ENCODE measurements at places on chromosomes 7 and 10.

GRCh38 chr7:36827726-36828703 lies 103.7 kb upstream of the AOAH start:
- DNase-seq = no peak

- no peak for DNase-seq
Observed at GRCh38 chr7:4714161-4714700, 32.1 kb downstream of the FOXK1 start.

DNA sequence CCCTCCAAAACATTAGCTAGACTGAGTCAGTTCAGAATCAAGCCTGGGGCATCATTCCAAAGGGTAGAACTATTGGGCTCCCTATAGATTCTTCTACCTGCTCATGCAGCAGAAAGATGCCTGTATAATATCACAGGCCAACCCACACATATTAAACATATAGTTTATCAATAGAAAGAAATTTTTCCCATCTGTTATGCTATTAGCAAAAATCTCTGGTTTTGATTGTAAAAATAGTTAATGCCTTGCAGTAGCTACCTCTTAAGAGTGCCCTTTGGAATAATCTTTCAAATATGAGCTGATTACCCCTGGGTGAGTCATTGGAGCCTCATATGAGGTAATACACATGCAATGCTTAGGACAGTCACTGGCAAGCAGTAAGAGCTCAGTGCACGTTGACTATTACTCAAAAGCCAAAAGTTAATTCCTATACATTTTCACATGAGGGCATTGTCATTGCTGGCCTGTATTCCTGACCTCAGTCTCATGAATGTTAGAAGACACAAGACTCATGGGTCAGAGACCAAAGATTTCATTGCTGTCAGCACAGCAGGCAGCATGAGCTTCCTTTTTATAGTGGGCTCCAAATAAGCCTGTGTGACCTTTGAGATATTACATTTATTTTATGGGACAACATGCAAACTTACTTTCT lies 180.0 kb downstream of the FGFR2 start:
- no peak for DNase-seq

- DNase-seq = no peak
Observed at GRCh38 chr10:33416209-33416608, 81.7 kb upstream of the NRP1 start.

DNA sequence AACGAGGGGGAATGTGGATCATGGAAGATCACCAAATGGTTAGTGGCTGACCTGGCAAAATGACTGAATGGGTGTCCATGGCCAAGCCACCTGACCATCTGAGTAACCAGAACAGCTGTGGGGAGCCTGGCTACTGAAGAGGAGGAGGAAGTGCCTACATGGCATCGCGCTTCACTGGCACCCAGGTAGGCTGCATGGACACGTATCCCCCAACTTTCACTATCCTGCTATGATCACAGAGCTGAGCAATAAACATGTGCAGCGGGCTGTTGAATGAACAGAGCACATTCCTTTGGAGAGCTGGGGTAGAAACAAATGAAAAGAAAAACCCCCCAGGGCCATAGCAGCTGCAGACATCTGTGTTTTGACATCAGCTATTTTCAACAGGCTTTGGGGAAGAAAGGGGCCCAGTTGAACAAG lies 6.5 kb downstream of the AKR1B1 start:
- DNase-seq = no peak

- DNase-seq = no peak
Observed at GRCh38 chr7:92622685-92623084, 32.5 kb upstream of the FAM133B start.

DNA sequence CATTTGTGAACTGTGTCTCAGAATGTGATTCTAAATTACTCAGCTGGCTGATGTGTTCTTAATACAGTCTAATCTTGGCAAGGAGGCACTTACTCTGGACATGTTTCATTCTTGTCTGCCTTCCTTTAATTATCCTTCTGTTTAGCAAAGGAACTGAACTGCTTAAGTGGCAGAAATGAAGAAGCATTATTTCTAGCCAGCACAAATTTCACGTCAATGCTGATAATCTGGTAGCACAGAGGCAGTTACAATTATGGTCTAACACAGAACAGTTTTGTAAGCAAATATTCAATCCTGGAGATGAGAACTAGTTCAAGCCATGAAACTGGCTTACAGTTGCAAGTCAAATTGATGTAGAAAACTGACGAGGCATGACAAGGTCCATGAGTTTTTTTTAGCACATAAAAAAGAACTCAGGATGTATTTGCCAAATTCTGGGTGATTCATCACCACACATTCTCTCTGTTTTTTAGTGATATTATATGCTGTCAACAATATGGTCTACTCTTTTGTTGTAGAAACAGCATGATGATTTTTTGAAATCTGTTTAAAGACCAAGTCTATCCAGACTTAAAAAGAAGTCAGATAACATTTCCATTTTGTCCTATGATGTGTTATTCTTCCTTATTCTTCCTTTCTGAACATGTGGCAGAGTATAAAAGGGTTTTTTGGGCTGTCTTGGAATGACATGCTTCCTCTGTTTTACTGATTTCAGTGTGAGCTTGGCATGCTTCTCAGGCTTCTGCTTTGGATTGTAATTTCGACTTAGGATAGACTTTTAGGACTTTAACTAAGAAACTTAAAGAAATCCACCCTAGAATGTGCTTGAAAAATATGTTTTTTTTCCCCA lies 154.8 kb downstream of the DNAJB9 start:
- DNase-seq = no peak

GRCh38 chr10:78935697-78936407 lies 132.9 kb upstream of the ZMIZ1 start:
- DNase-seq = no peak

GRCh38 chr7:14888962-14889361 lies 13.6 kb downstream of the DGKB start:
- no peak for DNase-seq

GRCh38 chr10:22605168-22605567 lies 109.2 kb downstream of the PIP4K2A start:
- no peak for DNase-seq

GRCh38 chr10:60376221-60377041 lies 13.2 kb downstream of the ANK3 start:
- DNase-seq = no peak

DNA sequence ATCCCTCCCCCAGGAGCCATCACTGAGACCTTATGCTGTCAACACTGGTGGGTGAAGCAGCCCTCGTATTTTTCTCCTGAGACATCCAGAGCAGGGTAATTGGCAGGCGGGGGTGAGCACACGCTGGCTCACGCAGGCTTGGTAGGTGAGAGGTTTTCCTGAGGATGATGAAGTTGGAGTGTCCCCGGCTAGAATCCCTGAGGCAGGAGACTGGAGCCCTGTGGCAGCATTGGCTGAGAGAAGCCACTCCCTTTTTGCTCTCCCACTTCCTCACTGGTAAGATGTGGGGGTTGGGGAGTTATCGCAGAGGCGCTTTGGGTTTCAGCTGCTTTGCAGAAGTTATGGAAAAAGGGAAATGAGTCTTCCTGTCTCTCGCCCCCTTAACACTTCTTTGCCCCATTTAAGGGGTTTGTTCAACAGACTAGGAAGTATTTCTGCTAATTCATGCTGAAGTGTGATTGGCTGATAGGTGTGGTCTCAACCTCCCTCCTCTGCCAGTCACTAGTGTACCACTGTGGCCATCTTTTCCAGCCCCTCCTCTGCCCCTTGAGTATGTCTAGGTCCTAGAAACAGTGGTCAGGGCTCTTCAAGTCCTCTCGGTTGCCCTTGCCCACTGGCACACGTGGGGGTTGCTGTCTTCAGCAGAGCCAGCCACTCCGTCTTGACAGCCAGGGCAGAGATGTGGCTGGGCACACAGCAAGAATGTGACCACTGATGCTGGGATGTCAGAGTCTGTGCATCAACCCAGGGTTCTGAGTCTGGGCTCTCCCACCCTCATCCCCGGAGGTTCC lies 5.7 kb downstream of the ARPC1B start:
- DNase-seq = peak; percentile 44

DNA sequence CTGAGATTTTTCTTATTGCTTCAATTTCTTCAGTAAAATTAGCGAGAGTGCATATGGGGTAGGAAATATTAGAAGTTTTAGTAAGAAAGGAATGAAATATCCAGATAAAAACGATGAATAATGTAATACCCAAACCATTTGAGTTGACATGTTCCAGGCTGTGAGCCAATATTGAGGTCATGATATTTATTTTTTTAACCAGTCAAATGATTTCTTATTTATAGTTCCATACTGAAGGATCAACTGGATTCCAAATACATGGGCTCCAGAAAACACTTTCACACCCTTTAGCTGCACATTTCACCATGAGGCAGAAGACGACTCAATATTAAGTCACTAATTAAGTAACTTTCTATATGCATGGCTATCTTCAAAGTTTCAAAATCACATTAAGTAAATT lies 312.5 kb downstream of the PPP1R3A start:
- no peak for DNase-seq

- no peak for DNase-seq
Observed at GRCh38 chr7:100457033-100457432, 7.0 kb downstream of the SPACDR start.

DNA sequence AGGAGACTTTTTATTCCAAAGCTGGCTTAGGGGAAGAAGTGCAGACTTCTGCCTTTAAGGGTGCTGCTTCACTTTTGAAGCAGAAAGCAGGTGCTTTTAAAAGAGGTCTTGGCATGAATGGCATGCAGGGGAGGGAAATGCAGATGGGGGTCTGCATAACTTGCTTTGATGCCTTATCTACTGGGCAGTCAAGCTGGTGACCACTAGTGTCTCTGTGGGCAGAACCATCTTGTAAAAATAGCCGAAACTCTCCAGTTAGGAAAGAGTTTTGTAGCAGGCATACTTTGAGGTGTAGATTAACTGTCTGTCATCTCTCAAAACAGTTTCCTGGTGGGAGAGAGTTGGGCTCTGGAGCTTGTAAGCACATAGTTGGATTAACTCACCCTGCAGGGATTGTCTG lies 9.9 kb upstream of the CTNNA3 start:
- no peak for DNase-seq

- peak; percentile 83 for DNase-seq
Observed at GRCh38 chr10:20091698-20092097, 275.5 kb downstream of the PLXDC2 start.

DNA sequence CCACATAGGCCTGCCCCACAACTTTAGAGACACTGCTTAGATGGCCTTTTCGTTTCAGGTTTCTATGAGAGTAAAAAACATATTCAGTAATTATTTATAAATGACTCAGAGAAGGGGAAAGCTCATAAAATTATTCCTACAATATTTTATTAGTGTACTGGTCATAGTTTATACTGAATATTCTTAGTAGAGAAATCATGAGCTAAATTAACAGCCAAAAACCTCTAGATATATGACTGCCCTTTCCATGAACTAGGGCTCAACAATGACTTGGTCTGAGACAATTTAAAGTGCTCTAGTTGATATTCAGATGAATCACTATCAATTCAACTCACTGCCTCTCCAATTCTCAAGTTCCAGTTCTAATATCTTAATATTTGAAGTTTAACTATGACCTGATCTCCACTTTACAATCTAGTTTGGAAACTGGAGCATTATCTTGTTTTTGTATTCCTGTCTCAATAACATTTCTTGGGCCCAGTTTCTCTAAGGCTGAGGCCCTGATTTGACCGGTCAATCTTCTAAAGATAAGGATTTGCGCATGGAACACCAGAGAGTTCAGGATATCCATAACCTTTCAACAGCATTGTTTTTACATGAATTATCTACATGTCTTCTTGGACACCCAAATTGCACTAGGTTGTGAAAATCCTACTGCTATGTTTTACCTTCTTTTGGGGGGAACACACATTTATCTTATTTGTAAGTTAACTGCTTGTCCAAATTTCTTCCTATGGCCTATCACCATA lies 141.6 kb downstream of the DGKB start:
- no peak for DNase-seq

DNA sequence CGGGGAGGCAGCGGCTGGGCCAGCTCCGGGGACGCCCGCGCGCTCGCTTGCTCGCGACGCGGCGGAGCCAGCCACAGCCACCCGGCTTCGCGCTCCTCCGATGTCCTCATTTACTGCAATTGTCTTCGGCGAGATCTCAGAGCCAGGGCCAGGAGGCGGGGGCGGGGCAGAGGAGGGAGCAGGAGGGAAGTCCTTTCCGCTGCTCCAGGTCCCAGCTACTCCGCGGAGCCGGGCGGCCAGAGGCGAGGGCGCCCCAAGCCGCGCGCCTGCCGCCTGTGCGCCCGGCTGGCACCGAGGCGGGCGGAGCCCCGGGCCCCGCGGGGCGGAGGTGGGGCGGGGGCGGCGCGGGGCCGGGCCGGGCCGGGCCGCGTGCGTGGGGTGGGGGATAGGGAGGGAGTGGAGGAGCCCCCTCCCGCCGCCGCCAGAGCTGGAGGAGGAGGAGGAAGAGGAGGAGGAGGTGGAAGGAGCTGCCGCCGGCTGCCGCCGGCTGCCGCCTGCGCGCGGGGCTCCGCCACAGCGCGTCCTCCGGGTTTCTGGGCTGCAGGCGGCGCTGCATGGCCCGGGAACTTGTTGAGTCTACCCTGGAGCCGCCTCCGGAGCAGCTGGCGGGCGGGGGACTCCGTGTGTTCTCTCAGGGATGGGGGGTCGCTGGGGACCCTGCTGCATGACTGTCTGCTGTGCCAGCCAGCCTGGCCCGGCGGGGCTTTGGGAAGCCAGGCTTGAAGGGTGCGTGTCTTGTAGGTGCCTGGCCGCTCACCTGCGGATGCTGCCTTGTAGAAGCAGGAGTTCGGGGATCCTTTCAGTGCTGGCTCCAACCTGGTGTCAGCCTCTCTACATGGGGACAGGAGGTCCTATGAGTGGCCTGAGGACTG lies at the start of gene INSYN2A:
Gene INSYN2A, minus strand, starts transcription at position 310 of the 872 bp plus-strand sequence. CDS start 20,196 bp downstream, outside the sequence.
- peak; percentile 30 for DNase-seq

GRCh38 chr10:32326680-32327363 lies 20.1 kb downstream of the EPC1 start:
- no peak for DNase-seq

- no peak for DNase-seq
Observed at GRCh38 chr10:86668297-86669165, at the start of gene LDB3. LDB3 (plus strand) TSS chr10:86668511; CDS start chr10:86668692, 181 bp downstream.

GRCh38 chr7:152176797-152177196 lies 151.3 kb downstream of the GALNT11 start:
- DNase-seq = no peak

- DNase-seq = no peak
Observed at GRCh38 chr10:123604506-123604905, 61.6 kb upstream of the GPR26 start.

- DNase-seq = no peak
Observed at GRCh38 chr10:51162002-51162401, 87.7 kb downstream of the PRKG1 start.

GRCh38 chr10:31135171-31135570 lies 103.5 kb upstream of the ZNF438 start:
- no peak for DNase-seq

DNA sequence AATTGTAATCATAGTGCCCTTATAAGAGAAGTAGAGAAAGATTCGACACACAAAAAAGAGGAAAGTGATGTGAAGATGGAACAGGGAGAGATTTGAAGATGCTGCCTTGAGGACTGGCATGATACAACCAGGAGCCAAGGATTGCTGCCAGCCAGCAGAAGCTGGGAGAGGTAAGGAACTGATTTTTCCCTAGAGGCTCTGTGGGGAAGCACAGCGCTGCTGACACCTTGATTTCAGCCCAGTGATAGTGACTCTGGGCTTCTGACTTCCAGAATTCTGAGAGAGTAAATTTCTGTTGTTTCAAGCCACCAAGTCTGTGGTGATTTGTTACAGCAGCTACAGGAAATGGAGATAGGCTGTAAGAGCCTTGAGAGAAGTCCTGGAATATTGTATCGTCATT lies 98.2 kb downstream of the RAB11FIP2 start:
- no peak for DNase-seq

Data from colonic mucosa (tissue), 4 donors.